ENCODE measurements at places on chromosomes 16 and 17.

DNA sequence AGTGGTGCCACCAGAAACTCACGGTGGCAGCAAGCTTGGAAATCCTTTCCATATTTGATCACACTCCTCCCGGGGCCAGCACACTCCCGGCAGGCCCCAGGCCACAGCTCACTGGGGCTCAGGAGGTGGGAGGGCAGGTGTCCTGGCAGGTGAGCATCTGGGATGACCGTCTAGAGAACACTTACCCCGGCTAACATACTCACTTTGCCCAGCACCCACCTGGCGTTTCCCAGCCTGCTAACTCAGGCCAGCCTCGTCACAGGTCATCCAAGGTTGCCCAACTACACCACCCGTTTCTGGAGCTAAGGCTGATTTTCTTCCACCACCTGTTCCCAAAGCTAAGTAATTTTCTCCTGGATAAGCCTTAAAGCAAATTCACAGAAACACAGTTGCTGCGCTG, 24.9 kb downstream of the FBXO31 start:
- no peak for DNase-seq

DNA sequence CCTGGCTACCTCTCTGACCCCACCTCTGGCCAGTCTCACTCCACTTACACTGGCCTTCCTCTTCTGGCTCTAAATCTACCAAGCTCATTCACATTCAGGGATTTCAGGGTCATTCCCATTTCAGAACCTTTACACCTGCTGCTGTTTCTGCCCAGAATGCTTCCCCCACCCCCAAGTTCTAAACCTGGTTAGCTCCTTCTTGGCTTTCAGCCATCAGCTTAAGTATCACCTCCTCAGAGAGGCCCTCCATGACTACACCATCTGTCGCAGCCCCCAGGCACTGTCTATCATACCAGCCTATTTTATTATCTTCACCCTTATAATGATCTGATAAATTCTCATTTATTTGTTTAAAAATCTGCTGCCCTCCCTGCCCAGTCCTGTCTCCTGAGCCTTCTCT, 23.3 kb upstream of the NGFR start:
- DNase-seq = no peak

- DNase-seq = no peak
Observed at GRCh38 chr16:17238285-17239028, 232.3 kb downstream of the XYLT1 start.

DNA sequence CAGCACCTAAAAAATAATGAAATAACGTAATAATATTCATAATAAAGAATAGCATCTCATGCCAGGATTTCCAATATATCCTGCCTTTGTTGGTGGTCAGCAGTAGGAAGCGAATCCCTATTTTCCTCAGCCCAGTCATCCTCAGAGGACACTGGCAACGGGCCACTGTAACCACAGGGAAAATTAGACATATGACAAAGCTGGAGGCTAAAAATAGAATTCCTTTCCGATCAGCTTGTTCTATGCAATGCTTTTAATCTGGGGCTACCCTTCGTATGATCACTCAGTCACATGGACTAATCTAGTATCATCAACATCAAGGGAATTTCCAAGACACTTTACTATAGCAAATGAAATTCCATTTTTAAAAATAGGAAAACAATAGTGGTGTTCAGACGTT, 246.9 kb upstream of the KCNJ16 start:
- no peak for DNase-seq

GRCh38 chr16:76511203-76511602, 234.0 kb downstream of the CNTNAP4 start:
- no peak for DNase-seq

DNA sequence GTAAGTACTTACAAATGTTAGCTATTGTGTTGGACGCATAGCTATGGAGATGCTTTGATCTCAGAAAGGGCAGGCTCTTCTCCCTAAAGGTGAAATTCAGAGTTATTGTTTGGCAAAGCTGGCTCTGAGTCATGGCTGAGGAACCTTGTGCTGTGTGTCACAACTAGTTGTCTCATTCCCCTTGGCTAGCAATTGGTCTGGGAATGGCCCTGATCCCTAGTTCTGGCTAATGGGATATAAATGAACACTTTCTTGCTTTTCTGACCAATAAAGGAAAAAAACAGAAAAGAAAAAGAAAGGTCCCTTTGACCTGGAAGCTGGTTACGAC, 210.6 kb downstream of the MAP2K4 start:
- DNase-seq = no peak

DNA sequence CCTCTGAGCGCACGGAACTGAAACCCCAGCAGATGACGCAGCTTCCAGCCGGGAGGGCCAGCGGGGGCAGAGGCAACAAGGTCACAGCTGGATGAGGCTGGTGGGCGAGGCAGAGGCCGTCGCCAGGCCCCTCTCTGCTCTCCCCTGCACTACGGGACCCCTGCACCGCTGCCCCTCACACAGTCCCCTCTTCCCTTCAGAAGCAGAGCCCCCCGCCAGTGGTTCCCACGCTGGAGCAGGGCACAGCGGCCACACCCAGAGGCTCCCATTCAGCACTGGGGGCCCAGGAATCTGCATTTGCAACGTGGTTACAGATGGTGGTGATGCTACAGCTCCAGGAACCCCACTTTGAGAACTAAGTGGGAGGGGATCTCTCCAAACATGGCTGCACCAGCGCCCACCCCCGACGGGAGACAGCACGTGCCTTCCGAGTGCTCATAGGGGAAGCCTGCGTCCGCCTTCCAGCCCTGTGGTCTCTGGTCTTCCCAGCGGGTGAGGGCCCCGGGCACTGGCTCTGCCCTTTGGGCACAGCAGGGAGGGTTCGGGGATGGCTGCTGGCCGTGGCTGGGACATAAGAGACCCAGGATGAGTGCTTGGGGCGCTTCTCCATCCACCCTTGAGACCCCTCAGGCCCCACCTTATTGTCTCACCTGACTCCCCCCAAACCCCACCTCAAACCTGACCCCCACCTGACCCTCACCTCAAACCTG, 4.7 kb upstream of the RAB40B start:
- no peak for DNase-seq

GRCh38 chr17:57442401-57442823, 186.1 kb downstream of the MSI2 start:
- no peak for DNase-seq

Measured in GM19239 (cell line).